ENCODE measurements at places on chromosomes 6 and 20.

- no peak for DNase-seq
Observed at GRCh38 chr6:168964138-168964835, 289.4 kb downstream of the THBS2 start.

DNA sequence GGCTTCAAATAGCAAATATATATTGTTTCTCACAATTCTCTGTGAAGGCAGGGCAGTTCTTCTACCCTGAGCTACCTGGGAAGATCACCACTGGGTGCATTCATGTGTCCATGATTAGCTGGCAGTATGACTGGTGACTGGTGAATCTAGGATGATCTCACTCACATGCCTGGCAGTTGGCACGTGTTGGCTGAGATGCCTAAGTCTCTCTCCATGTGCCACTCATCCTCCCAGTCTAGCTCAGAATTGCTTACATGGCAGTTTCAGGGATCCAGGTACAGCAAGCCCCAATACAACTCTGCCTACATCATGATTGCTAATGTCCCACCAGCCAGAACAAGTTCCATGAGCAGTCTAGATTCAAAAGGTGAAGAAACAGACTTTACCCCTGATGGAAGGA is 346.8 kb upstream of the CNR1 start:
- DNase-seq = no peak

DNA sequence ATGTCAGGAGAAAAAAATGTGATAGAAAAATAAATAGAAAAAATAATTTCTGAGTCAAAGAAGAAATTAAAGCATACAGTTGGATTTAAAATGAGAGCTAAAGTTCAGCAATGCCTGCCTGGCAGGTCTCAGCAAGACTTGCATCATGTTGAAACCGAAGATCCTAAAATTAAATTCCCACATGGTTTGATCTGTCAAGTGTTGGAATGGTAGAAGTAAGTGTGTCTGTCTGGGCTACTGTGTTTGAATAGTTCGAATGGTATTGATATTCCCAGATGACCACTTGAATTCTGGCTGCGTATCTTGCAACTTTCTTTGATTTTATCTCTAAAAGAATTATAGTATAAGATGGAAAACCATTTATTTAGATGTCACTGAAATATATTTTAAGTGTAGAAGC is 1349.6 kb downstream of the EPHA7 start:
- no peak for DNase-seq

- no peak for DNase-seq
Observed at GRCh38 chr6:33213166-33213988, 5.1 kb downstream of the RING1 start.

DNA sequence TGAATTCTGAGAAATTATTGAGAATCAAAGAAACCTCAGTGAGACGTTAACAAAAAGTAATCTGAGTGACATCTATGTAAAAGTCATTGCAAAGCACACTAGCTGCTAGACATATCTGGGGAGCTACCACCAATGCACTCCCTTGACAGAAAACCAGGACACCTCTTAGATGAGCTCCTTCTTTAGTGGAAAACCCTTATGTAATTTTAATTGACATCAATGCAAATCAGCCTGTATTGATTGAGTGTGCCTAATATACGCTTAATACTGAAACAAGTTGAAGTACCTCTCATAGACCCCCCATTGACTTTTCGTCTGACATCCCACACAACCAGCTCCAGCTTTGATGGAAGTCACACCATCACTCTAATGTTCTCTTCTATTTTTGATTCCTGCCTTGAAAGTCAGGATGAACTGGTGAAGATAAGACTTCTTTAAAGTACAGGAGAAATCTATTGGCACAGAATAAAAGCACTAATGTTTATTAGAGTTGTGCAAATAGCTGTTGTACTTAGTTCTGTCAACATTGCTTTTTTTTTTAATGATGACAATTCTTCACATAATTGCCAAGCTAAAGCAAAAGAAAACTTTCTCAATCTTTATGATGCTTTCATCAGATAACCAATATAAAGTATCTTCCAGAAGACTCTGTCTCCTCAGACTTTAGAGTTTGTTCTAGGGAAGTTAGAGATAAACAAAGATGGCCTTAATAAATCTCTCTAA is 98.0 kb upstream of the FAM8A1 start:
- no peak for DNase-seq

GRCh38 chr6:7434672-7435071 is 45.1 kb downstream of the RIOK1 start:
- no peak for DNase-seq

- no peak for DNase-seq
Observed at GRCh38 chr6:31575335-31575901, at the start of gene TNF. TNF (plus strand) TSS chr6:31575565; CDS start chr6:31575742, 177 bp downstream.

GRCh38 chr6:166650824-166651807 is 24.1 kb upstream of the RPS6KA2 start:
- DNase-seq = no peak

DNA sequence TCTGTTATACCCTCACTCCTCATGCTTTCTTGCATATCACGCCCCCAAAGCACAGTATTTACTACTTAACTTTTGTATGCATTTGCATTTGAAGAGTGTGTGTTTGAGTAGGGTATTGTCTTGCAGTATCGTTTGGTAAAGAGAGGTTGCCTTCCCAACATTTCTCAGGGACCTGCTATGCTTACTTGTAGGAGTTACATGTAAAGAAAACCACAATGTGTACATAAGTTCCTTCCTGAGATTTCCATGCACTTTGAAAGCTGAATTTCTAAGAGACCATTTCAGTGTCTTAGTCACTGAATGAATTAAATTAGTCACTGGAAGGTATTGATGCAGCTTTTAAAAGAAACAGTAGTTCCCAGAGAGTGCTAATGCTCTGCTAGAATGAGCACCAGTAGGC is 159.3 kb upstream of the LAMA2 start:
- no peak for DNase-seq

DNA sequence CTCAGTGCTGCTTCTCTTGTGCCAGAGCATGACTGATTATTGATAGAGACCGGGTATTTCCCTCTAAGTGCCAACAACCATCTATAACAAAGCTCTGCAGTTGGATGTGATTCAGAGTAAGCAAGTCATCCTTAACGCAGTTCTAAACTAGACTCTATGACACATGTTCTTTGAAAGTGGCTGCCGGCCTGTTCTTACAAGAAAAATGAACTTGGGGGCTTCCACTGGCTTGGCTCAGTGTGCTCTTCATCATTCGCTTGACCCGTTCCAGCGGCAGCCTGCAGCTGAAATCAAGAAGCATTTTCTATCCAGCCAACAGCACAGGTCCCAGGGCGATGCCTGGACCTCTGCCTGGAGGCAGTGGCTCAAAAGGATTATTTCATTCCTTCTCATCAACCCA is 29.8 kb downstream of the GFOD1 start:
- DNase-seq = no peak

DNA sequence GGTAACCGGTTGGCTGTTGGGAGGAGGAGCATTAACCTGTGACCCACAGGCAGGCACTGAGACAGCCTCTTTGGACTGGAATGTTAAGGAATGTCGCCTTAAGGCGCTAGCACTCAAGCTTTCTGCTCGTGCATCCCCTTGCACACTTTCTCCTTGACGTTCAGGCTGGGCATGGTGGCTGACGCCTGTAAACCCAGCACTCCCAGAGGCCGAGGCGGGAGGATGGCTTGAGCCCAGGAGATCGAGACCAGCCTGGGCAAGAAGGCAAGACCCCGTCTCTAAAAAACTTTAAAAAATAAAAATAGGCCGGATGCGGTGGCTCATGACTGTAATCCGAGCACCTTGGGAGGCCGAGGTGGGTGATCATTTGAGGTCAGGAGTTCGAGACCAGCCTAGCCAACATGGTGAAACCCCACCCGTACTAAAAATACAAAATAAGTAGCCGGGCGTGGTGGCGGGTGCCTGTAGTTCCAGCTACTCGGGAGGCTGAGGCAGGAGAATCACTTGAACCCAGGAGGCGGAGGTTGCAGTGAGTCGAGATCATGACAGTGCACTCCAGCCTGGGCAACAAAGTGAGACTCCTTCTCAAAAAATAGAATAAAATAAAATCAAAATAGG is 1.9 kb upstream of the GID8 start:
- no peak for DNase-seq

- DNase-seq = no peak
Observed at GRCh38 chr20:38645351-38645750, 43.7 kb downstream of the ARHGAP40 start.

- no peak for DNase-seq
Observed at GRCh38 chr6:5497896-5498578, 236.7 kb downstream of the FARS2 start.

- DNase-seq = no peak
Observed at GRCh38 chr6:12479881-12480280, 189.7 kb downstream of the EDN1 start.

- DNase-seq = no peak
Observed at GRCh38 chr6:20172842-20173456, 39.3 kb downstream of the MBOAT1 start.

DNA sequence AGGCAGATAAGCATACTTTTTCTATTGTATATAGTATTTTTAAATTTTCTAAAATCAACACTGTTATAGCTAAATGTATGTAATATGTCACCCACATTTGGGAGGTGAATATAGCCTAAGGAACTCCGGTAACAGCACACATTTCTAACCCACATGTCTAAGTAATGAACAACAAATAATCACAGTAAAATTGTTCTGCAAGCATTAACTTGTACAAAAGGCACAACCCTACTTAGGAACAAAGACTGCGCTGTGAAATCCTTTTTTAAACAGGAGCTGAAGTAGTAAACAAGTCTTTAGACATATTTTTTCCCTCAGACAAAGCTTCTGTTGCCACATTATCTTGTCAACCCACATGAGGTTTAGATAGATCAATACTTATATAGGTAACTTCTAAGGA is 872.4 kb upstream of the SLC35B3 start:
- DNase-seq = no peak

GRCh38 chr6:27838945-27839625 is 73.1 kb downstream of the OR2B2 start:
- DNase-seq = no peak

DNA sequence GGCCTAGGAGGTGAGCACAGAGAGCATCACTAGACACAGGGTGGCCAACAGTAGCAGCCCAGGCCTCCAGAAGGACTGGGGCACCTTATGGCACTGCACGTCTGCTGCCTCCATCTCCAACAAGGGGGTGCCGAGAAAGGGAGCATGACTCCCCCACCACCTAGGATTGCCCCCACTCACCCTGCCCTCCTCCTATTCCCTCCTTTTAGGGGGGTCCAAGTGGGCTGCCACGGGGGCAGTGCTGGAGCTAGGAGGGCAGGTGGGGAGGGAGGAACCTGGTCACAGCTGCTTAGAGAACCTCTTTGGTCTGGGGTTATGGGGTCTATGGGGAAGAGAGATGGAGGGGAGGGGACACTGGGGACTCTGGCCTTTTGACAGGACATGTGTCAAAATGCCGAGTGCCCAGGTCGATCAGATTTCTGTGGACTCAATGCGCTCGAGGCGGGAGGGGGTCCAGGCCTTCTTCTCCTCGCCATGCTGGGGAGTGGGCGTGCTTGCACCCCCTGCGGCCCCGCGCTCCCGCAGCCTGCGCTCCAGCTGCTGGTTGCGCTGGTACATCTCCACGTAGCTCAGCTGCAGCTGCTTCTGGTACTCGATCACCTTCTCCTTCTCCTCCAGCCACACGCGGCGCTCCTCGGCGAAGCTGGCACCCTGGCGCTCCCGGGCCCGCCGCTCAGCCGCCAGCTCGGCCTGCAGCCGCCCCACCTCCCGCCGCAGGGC is 4.5 kb upstream of the FASTKD5 start:
- no peak for DNase-seq

GRCh38 chr6:137136065-137136464 is 37.4 kb downstream of the IL22RA2 start:
- DNase-seq = no peak

GRCh38 chr6:22605736-22606135 is 36.4 kb downstream of the HDGFL1 start:
- DNase-seq = no peak

- DNase-seq = no peak
Observed at GRCh38 chr20:32743237-32744112, at the start of gene COMMD7. COMMD7 (minus strand) TSS chr20:32743467; CDS start chr20:32743391, 76 bp downstream.

DNA sequence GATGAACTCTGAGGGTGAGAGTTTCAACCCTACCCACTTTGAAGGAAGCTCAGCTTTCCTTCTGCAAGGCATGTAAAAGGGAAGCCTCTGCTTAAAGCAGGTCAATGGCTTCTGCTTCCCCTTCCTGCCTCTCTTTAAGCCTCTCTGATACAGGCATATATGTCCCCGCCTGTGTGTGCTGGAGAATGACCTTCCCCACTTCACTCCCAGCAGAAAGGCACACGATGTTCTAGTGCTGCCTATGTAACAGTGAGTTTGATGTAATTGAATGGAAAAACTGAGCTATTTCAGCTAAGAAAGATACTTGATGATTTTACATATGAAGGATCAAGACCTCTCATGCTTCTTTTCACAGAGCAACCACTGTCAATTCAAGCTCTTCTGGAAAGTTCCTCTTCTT is 632.2 kb downstream of the HACE1 start:
- no peak for DNase-seq

GRCh38 chr6:27825025-27825793 is 87.0 kb downstream of the OR2B2 start:
- no peak for DNase-seq

GRCh38 chr6:110575925-110576463 is 99.6 kb upstream of the SLC22A16 start:
- no peak for DNase-seq

- no peak for DNase-seq
Observed at GRCh38 chr6:24600903-24601302, 45.1 kb downstream of the KIAA0319 start.

DNA sequence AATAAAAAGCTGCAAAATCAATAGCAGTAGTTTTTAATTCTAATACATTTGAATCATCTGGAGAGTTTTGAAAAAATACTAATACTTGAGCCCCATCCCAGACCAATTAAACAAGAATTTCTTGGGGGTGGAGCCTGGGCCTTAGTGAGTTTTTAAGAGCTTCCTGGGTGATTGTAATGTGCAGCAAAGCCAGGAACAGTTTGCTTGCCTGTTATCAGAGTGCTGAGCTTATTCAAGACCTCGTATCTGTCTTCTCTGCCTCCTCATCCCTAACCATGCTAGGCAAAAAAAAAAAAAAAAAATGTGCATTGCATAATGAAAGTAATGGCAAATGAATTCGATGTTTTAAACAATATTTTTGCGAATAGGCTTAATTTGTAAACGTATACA is 36.4 kb upstream of the MYB start:
- no peak for DNase-seq

- no peak for DNase-seq
Observed at GRCh38 chr6:27765028-27765590, 147.1 kb downstream of the OR2B2 start.

GRCh38 chr6:124999105-124999764 is 37.0 kb downstream of the RNF217 start:
- no peak for DNase-seq

DNA sequence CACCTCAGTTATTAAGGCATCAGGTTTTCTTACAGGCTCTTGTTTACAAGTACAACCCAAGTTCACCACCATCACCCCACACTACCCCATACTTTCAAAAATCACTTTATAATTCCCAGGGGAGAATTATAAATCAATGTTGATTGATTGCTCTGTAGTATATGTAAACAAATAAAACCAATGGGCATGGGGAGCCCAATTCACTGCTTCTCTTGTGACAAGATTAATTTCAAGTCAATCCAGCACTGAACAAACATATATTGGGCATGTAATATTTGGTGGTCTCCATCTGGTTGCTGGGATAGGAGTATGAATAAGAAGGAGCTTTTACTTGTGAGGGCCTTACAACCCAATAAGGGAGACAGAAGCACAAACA is 95.8 kb downstream of the CLVS2 start:
- DNase-seq = no peak
